ENCODE measurements at places on chromosomes 6 and 20. TPM values are rescaled to one million over a fixed set of nuclear protein-coding genes. Genes with fewer than 3 reads are reported as not detected.

GRCh38 chr6:5302995-5303622, 41.8 kb downstream of the FARS2 start:
- DNase-seq, result peak; percentile 84

GRCh38 chr20:5074232-5074674, 45.5 kb downstream of the PCNA start:
- peak; percentile 22 for DNase-seq

- DNase-seq, result no peak
Measured at GRCh38 chr20:57020364-57020763, 246.1 kb downstream of the BMP7 start.

DNA sequence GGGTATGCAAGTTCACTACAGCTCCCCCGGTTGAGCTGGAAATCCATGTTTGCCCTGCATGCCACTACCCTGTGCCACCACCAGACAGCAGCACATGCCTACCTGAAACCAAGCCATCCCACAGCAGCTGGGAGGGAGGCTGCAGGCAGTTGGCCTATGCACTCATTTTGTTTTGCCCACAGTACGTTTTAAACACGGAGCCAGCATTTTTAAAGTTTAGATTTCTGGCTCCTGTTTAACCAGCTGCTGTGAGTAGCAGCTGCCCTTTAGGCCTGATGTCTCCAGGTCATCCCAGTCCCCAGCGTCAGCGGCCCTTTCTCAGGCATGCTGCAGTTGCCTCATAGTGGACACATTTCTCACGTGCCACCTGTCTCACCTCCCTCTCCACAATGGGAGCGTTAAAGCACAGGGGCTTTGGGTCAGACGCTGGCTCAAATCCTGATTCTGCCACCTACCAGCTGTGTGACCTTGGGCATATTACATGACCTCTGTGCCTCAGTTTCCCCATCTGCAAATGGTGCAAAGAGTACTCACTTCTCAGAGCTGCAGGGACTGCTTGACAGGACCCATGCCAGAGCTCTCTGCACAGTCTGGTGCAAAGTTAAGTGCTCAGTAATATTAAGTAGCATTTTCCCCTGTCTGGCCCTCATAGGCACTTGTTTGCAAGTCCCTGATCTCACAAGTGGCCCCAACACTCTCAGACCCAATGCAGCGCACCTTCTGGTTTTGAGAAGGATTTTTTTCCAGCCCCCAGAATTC, 8.2 kb upstream of the UBE2V1 start:
- peak; percentile 80 for DNase-seq

GRCh38 chr6:72461144-72461543, 160.7 kb upstream of the KCNQ5 start:
- no peak for DNase-seq

DNA sequence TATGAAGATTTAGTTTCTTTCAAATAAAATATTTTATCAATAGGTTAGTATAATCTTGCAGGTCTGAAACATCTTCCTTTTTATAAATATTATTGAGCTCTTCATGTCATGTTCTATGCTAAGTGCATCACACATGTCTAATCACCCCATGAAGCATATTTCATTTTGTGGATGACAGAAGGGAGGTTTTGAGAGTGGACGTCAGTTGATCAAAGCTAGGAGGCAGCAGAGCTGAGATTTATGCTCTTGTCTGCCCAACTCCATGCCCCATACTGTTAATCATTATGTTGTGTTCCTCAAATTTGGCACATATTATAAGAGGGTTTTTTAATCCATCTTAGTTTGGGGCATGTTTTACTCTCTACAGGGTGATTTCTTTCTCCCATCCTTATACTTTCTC, 22.7 kb downstream of the DSE start:
- no peak for DNase-seq

GRCh38 chr6:78363688-78364087, 503.7 kb upstream of the IRAK1BP1 start:
- DNase-seq, result no peak

GRCh38 chr6:5471637-5472398, 210.5 kb downstream of the FARS2 start:
- DNase-seq, result no peak

GRCh38 chr20:48100483-48100882, 315.2 kb upstream of the SULF2 start:
- DNase-seq, result no peak

DNA sequence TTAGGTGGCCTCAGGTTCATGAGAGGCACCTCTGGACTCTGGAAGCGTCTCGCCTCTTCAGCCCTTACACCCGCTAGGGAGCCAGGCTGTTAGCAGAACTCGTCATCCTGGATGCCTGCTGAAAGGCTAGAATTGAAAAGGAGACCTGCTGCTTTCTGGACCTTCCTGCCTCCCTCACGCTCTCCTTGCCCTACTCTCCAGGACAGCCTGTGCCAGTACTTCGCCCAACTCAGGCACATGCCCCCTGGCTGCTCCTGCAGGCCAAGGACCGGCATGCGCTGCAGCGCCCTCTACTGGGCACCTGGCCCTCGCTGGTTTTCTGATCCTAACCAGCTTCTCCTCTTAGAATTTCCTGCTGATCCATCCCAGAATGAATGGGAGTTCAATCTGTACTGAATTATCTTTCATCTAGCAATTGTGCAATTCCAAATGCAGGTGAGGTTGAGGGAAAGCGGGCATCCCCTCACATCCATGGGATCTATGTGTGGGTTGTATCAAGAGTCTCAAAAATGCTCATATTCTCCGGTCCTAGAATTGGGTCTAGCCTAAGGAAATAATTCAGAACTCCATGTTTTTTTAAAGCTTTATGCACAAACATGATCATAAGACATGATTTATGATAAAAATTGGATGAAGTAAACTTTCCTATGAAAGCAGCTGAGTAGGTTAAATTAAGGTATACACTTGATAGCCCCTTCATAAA, 78.0 kb downstream of the PTPN1 start:
- DNase-seq, result peak; percentile 85

- peak; percentile 63 for DNase-seq
Measured at GRCh38 chr6:63573899-63574553, 1.7 kb downstream of the LOC128125822 start.

DNA sequence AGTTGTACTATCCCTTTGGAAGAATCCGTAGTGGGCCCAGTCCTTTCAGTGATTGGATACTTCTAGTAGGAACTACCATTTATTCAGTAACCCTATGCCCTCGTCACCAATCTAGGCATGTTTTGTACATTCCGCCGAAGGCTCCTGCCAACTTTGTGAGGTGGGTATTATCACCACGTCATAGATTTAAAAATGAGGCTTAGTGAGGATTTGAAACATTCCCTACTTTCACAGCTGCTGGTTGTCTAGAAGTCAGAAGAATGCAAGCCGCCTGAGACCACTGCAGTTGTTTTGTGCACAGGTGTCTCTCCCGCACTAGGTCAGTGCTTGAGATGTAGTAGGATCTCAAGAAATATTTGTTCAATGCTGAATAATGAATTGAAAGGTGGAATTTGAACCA, 32.6 kb downstream of the ENPP1 start:
- no peak for DNase-seq

GRCh38 chr6:163282672-163283071, 131.8 kb upstream of the QKI start:
- no peak for DNase-seq

DNA sequence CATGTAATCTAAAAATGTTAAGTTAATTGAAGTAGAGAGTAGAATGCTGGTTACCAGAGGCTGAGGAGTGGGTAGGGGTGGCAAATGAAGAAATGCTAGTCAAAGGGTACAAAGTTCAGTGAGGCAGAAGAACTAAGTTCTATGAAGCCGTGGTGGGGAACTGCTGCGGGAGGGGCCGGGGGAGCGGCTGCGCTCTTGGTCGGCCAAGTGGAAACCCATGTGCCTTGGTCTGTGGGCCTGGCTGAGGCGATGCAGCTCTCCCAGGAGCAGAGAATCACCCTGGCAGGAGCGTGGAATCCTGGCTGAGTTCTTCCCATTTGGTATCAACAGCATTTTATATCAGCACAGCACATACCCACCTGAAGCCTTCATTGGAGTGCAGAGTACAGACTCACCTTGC, 22.3 kb downstream of the TTLL2 start:
- DNase-seq, result no peak

GRCh38 chr20:5734602-5735001, 15.6 kb upstream of the SHLD1 start:
- no peak for DNase-seq

GRCh38 chr6:74609871-74610270, 596.0 kb downstream of the COL12A1 start:
- DNase-seq, result no peak

DNA sequence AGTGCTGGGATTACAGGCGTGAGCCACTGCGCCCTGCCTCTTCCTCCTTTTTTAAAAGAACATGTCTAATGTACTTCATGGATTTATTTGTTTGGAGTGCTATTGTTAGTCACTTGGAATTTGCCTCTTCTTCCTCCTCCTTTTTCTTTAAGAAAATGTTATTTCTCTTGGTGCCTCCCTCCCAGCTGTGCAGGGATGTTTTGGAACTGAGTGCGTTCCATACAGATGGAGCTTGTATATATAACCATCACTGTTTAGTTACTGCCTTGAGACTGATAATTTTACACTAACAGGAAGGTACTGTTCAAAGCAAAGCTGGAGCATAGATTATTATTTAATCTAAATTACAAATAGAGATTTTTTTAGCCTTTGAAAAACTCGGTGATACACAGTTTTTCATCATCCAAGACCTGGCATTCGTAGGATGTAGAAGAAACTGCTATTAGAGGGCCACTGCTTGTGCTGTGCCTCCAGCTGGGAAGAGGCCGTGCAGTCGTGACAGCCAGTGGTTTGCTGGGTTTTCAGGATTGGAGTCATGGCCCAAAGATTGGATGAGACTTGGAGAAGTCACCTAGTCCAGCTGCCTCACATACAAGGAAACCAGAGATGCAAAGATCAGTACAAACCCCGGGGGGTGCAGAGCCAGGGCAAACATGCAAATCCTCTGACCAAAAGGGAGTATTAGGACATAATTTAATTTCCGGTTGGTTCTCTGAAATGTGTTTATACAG, 123.1 kb downstream of the PLEKHG1 start:
- peak; percentile 78 for DNase-seq

DNA sequence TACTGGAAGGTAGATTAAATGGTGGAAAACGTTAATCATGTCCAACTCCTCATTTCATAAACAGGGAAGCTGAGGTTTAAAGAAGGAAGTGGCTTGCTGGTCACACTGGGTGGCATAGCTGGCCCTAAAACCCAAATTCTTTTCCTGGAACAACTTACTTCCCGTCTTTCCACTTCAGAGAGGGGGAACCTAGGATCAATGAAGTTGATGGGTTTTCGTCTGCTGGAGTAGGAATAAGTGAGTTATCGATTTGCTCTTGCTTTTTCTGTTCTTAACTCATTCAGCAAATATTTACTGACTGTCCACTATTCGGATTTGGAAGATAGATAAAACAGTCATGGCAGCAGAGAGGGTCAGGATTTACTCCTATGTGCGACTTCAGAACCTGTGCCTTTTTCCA, 1.2 kb upstream of the SYS1 start:
- DNase-seq, result no peak

- no peak for DNase-seq
Measured at GRCh38 chr6:82364087-82365015, 734 bp downstream of the TPBG start.

DNA sequence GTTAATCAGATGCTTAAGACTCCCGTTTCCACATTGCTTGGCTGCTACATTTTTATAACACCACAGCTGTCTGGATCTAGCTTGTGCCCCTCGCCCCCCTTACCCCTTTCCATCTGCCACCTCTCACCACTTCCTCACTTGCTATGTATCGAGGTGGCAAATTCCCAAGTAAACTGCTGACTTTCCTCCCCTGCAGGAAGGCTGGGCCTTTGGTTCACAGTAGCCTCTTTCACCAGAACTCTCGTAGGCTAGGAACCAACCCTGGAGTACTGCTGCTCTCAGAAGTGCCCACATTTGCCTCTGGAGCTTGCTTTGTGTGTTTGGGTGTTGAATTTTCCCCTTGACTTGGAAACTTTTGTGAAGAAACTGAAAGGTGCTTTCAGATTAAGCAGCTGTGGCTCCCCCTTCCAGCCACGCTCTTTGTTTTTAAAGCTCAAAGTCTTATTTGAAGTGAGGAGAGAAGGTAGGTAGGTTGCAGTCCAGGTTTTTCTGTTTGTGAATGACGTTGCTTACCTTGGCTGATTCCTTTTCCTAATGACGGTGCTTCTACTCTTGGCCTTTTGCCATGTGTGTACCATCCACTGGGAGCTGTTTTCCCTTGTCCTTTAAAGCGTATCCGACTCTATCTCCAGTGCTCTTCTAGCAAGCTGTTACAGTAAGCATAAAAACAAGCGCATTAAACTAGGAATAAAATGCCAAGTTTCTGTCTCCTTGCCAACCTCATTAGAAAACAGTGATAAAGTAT, 90.4 kb downstream of the CARMIL1 start:
- DNase-seq, result no peak

DNA sequence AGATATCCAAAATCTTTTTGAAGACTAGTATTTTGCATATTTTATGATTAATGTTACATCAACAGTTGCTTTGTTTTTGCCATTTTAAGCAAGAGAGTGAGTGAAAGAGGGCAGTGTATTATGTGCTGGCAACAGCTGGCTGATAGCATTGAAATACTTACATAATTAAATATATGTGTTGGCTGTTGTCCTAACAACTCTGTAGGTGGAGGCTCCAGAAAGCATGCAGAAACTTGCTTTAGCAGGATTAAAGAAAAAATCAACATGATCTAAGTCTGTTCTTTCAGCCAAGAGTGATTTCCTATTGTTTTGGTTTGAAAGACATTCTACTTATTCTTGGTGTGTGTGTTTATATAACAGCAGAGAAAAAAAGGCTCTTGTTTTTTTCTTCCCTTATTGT, 127.5 kb downstream of the CDKAL1 start:
- DNase-seq, result no peak

DNA sequence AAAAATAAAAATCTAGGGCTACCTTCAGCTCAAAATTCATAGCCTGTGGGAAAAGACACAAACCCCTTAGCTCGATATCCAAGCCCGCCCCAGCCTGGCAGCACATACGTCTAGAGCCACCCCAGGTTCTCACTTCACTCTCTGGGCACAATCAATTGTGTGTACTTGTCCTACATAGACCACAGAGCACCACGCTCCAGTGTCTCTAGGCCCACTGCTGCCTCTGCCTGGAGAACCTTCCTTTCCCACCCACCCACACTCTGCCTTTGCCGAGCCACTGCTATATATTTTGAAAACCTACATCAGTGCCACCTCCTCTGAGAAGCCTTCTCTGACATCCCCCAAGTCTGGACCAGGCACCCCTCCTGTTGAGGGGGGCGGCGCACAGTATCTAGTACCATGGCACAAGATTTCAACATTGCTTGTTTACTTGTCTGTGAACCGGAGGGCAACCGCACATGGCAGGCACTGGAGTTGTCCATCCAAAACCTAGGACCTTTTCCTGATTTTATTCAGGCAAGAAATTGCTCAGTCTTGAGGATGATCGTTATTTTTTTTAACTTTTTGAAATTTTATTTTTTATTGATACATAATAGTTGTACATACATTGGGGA, 141.5 kb downstream of the UNC5CL start:
- DNase-seq, result no peak

ZBP1 gene
- total RNA-seq, result 2.9 TPM

INSM1 gene
- total RNA-seq, result not detected

MLIP gene
- total RNA-seq, result not detected

SSTR4 gene
- not detected for total RNA-seq

OTOR gene
- total RNA-seq, result not detected

CEBPB gene
- total RNA-seq, result 24.4 TPM

COL20A1 gene
- 3.1 TPM for total RNA-seq

WFDC5 gene
- total RNA-seq, result not detected

PNPLA1 gene
- total RNA-seq, result not detected

SIRPG gene
- not detected for total RNA-seq

JAG1 gene
- total RNA-seq, result 8.3 TPM

ZNF322 gene
- total RNA-seq, result 20.2 TPM

SUMO4 gene
- 2.4 TPM for total RNA-seq

All from Karpas-422 (cell line).